ENCODE measurements at places on chromosomes 5 and 9.

DNA sequence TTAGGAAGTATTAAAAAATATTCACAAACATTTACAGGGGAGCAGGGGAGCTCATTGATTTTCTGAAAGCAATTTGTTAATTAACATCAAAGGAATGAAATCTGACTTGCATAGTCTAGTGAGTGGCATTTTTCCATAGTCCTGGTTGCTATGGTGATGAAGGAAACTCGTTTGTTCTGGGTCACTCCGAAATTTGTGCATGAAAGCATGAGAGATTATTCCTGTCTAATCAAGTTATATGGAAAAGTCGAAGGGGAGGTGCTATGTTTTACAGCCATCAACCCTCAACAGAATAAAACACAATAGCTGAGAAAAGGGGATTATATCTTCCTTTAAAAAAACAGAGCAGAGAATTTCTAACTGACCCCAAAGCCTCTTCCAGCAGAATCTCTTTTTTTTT lies 1495.7 kb upstream of the WWC1 start:
- no peak for DNase-seq

GRCh38 chr9:26974927-26975326 lies 18.7 kb downstream of the IFT74 start:
- DNase-seq, result no peak

GRCh38 chr5:31328040-31328733 lies 134.7 kb downstream of the CDH6 start:
- no peak for DNase-seq

DNA sequence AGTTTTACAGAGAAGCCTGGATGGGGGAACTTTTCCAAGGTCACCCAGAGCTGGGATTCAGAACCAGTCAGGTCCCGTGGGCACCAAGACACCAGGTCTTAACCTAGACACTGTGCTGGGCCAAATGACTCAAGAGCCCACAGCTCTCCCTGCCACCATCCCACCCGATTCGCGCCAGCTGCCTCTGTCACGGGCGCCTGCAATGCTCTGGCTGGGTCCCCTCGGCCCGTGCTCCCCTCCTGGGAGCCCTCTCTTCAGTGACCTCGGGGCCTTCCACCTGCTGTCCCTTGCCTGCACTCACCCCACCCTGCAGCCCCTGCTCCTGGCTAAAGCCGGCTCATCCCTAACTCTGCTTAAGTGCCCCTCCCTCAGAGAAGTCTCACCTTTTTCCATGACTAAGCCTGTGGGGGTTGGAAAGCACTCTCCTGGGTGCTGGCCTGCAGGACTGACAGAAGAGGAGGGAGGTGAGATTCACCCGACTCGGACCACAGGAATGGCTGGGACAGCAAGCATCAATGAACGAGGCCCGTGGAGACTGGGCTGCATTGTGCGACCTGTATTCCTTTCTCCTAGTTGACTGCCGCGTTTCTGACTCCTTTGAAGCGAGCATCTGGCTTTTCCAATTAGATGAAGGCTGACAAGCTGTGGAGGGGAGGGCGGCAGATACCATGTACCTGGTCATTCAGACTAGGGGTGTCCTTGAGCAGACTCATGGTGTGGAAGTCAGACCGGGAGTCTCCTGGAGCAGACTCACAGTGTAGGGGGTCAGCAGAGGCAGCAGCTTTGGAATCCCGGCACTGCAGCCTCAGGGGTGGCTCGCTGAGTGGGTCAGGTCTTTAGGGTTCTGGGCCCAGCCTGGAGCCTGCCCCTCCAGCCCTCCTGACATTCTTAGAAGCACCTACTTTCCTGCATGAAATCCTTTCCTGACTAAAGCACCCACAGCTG lies 5.8 kb upstream of the IL4 start:
- DNase-seq, result no peak

GRCh38 chr9:33167972-33168461 lies 881 bp upstream of the B4GALT1 start:
- no peak for DNase-seq

DNA sequence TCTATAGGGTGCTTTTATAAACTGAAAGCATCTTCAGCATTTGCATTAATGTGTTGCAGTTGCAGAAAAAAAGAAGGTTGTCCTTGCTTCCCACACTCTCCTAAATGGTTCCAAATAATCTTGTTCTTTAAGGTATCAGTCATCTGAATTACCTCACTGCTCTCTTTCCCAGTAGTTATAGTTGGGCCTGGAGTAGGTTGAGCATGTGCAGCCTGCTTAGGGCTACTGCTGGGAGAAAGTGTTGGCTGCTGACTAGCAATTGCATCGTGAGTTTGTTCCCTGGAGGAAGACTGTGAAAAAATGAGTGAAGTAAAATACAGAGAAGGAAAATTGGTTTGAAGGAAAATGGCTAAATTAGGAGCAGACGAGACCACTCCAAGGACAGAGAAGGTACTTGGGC lies 74.5 kb downstream of the PRR16 start:
- peak; percentile 47 for DNase-seq

DNA sequence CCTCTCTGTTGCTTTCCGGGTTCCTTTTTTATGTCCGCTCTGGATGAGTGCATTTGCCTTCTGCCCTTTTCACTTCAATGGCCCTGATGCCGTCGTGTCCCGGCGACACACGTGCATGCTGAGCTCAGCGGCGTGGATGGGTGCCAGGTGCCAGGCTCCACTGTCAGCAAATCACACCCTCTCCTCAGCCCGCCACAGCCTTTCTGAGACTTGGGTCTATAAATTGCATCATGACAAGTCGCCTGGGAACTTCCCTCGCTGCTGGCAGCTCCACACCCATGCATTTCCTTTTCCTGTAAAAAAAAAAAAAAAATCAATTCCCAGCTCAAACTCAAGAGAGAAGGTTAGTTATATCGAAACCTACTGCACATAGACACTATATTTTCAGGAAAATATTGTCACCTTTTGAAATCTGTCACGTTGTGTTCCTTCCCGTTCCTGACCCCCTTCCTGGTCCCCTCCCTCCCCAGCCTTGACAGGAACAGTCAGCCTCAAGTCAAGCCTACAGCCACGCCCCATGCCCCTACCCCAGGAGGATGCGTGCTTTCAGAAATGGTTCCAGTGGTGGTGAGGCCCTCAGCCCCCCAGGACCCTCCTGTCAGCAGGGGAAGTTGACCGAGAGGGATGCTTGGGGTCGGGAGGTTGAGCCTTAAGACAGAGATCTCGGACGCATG lies 110.3 kb upstream of the PTCH1 start:
- DNase-seq, result no peak
